ENCODE measurements at places on chromosomes 3 and 15. TPM values are rescaled to one million over a fixed set of nuclear protein-coding genes. Genes with fewer than 3 reads are reported as not detected.

GRCh38 chr15:80242132-80242769 lies 9.8 kb downstream of the CTXND1 start:
- peak; percentile 55 for DNase-seq

DNA sequence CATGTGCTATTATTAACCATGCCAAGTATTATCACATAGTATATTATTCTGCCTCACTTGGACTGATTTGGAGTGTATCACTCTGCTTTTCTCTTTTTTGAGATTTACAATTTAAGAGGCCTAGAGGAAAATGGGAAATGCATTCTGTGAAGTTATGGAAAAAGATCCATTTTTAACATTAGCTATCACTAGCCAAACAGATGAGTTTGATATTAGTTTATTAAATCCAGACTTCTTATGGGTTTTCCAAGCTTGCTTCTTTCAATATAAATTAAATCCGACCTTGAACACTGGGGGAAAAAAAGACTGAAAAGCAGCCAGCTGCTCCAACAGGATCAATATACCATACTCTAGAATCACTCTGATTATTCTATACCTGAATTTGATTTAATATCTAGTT lies 30.1 kb upstream of the PLOD2 start:
- no peak for DNase-seq

DNA sequence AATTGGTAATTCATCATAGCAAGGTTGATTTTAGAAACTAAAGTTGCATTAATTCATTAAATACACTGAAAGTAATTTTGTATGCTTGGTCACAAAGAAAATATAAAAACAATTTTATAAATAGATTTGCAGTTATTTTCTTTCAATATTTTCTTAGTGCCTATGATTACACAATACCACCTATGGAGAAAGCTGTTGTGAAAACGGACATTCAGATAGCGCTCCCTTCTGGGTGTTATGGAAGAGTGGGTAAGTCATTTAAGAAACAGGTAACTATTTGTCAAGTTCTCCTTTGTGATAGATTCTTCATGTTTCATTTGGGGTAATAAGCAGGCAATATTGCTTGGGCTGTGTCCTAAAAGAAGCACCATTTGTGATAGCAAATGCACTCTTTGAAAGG lies 3.0 kb downstream of the DUT start:
- DNase-seq: no peak

The RCN2 gene
- 54.6 TPM for total RNA-seq

- no peak for DNase-seq
Observed at GRCh38 chr3:70779296-70779695, 466.9 kb upstream of the MDFIC2 start.

DNA sequence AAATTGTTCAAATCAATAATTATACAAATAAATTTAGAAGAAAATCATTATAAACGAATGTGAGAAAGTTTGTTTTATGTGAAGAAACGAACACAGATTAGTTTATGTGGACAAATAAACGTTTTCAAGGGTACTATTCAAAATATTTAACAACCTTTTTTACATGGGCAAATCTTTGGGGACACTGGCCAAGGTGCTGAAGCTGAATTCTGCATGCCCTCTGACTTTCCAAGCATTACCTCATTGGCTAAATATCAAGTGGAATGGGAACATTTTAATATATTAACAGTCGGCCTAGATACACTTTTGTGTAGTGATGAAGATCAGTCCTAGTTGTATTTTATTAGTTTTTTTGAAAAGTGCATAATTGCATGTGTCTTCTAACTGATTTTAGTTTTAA lies 636.4 kb upstream of the DPPA4 start:
- DNase-seq: no peak

DNA sequence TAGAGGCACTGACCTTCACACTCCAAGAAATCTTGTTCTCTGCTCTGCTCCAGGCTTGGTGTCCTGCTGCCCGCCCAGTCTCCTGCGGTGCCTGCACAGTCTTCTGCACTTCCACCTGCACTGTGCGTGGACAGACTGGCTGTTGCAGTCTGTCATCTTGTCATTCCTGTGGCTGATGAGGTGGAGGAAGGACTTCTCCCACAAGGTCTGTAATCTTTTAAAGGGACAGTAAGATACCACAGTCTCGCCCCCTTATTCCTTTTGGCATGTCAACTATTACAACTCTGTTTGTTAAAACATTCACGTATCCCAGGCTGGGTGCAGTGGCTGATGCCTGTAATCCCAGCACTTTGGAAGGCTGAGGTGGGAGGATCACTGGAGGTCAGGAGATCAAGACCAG lies 54.1 kb upstream of the IGF2BP2 start:
- no peak for DNase-seq

The FAM162A gene
- 68.8 TPM for total RNA-seq

DNA sequence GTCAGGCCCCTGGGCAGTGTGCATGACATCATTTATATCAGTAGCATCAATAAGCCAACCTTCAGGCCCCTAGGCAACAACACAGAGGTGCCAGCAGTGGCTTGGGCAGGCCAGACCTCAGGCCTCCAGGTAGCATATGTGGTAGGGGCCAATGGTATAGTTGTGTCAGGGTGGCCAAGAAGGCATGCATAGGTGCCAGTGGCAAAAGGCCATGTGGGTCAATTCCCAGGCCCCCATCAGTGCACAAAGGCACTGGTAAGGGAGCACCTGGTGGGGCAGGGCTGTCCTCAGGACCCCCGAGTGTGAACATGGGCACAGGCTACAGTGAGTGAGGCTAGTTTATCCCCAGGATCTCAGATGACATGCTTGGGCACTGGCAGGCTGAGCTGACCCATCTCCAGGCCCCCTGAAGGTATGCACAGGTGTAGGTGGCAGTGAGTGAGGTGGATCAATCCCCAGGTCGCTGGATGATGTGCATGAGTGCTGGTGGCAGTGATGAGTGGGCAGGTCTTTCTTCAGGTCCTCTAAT lies 244.1 kb upstream of the ZNF385D start:
- peak; percentile 51 for DNase-seq

- no peak for DNase-seq
Observed at GRCh38 chr15:52112203-52112750, 298 bp downstream of the BCL2L10 start.

The AP3B2 gene
- 8.0 TPM for total RNA-seq

The LOXL1 gene
- total RNA-seq: 10.3 TPM

The SNX33 gene
- total RNA-seq: 24.9 TPM

The BTBD1 gene
- total RNA-seq: 40.7 TPM

DNA sequence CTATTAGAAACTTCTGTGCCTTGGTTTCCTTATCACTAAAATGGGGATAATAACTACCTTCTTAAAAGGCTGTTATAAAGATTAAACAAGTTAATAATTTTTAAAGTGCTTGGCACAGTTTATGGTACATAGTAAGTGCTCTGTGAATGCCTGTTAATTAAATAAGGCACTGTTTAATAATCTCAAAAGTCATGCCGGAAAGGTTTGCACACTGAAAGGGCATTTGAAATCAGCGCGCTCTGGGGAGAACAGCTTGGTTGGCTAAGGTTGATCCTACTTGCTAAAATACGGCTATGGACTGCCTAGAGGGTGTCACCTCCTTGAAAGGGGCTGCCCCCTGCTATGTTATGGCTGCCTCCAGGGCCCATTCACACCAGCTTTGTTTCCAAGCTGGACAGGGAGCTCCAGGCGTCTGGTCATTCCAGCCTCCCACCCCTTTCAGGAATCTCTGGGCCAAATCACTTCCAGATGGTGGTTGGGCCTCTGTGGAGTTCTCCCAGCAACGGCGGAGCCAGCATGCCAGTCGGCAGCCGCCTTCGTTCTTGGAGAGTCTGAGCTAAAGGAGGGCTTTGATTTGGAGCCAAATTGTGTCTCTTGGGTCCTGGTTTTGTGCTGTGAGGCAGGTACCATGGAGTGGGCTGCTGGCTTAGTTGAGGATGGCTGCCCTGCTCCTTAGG lies 5.9 kb downstream of the FLNB start:
- peak; percentile 76 for DNase-seq

- DNase-seq: no peak
Observed at GRCh38 chr3:30470496-30470895, 135.9 kb upstream of the TGFBR2 start.

- no peak for DNase-seq
Observed at GRCh38 chr3:70729845-70730244, 417.4 kb upstream of the MDFIC2 start.

DNA sequence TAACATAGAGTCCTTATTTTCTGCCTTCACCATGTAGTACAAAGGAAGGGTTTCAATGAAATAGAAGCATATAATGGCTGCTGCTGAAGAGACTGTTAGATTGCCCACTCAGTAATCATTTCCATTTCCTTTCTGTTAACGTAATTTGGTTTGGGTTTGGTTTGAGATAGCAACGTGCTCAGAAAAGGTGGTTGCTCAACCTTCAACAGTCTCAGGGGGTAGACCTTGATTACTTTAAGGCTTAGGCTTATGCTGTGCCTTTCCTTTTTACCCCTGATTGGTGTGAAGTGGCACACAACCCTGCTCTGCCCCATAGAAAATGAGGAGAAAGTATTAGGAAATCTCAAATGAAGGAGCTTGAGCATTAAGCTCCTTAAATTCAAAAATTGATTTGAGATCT lies 163.7 kb upstream of the TP63 start:
- DNase-seq: no peak

- no peak for DNase-seq
Observed at GRCh38 chr15:78675617-78676360, 34.8 kb upstream of the CHRNB4 start.

GRCh38 chr15:52540374-52541012 lies 11.8 kb upstream of the MYO5A start:
- DNase-seq: no peak

The TRIM42 gene
- total RNA-seq: not detected

DNA sequence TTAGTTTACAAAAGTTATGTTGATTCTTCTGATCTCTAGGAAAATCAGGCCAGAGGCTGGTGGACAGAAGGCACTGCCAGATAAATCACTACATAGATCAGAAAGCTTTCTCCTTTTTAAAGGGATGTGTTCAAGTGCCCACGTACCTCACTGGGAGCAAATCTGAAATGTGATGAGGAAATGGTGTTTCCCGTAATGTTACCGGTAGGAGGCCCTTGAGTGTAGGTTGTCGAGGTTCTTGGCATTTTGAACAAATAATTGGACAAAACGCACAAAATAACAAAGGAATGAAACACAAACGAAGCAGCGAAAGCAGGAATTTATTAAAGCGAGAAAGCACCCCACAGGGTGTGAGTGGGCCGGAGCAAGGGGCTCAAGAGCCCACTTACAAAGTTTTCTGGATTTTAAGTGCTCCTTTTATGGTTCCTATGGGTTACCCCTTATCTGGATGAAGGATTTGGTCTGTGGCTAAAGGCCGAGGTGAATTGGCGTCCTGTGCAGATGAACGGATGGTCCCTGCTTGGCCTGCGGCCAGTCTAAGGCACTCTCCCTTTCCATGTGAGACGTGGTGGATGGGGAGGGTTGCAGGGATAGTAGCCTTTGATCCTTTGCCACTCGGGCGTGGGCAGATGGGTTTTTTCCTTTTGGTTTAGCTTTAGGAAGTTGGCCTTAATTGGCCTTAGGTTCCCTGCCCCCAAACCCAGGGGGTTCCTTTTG lies 1.0 kb downstream of the SNX1 start:
- DNase-seq: no peak

The GOLGA8H gene
- total RNA-seq: 0.77 TPM

- DNase-seq: no peak
Observed at GRCh38 chr3:42996633-42997075, 17.5 kb downstream of the GASK1A start.

DNA sequence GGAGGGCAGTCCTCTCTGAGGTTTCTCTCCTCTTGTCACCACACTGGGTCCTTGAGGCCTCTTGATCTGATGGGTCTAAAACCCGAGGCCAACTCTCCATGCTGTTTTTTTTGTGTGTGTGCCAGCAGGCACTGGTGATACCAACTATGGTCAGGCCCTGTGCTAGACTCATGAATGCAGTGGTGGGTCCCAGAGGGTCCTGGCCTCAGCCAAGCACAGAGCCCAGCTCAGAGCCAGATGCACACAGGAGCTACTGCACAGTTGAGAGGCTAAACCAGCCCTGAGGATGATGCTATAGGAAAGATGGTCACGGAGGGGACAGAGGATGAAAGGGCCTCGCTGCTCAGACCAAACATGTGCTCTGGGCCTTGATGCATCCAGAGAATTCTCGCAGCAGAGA lies 33.5 kb downstream of the RAB6B start:
- DNase-seq: no peak

DNA sequence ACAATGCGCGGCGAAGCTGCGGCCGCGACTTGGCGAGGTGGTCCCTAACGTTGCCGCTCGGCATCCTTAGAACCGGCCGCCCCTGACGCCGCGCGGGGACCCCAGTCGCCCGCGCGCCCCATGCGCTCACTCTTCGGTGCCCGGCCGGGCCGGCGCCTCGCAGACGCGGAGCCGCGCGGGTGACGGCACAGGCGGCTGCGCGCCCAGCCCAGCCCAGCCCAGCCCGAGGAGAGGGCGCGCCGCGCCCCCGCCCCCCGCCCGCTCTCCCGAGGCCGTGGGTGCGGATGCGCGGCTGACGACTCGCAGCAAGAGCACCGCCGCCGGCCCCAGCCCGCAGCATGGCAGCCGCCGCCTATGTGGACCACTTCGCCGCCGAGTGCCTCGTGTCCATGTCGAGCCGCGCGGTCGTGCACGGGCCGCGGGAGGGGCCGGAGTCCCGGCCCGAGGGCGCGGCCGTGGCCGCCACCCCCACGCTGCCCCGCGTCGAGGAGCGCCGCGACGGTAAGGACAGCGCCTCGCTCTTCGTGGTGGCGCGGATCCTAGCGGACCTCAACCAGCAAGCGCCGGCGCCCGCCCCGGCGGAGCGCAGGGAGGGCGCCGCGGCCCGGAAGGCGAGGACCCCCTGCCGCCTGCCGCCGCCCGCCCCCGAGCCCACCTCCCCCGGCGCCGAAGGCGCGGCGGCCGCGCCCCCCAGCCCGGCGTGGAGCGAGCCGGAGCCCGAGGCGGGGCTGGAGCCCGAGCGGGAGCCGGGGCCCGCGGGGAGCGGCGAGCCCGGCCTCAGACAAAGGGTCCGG lies 437 bp downstream of the KLF13 start:
- DNase-seq: no peak

The TMEM266 gene
- total RNA-seq: 2.8 TPM

The SNX4 gene
- 36.5 TPM for total RNA-seq

The NANOGP8 gene
- not detected for total RNA-seq

- DNase-seq: no peak
Observed at GRCh38 chr15:61750271-61751084, 309.8 kb downstream of the VPS13C start.

- no peak for DNase-seq
Observed at GRCh38 chr3:171791692-171792076, 18.6 kb downstream of the PLD1 start.

DNA sequence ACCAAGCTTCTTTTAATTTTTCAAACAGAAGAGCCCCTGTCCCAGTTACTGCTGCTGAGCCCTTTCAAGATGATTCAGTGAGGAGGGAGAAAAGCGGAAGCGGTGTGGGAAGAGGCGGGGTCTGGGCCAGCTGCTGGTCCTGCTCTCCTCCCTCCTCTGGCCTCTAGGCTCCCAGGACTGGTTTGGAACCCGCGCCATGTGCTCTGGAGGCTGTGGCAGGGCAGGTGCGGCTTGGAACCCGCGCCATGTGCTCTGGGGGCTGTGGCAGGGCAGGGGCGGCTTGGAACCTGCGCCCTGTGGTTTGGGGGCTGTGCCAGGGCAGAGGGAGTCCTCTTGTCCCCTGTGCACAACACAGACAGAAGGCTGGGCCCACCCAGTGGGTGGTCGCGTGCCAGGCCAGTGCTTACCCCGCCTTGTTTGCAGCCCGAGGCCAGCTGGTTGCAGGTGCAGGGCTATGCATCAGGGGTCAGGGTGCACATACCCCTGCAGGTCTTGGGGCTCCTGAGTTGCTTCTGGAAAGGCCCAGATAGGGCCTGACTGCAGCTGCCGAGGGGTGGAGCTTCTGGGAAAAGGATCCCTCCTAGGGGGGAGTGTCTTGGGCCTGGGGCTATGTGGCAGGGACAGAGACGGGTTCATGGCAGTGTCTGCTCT lies 12.2 kb downstream of the ALG1L2 start:
- no peak for DNase-seq

- DNase-seq: no peak
Observed at GRCh38 chr15:80317389-80318182, 65.6 kb upstream of the CTXND1 start.

The SSR3 gene
- total RNA-seq: 170 TPM

The DZIP1L gene
- total RNA-seq: 17.8 TPM

Data from type B pancreatic cell (in vitro differentiated cells).